CD4-positive, alpha-beta T cell treated with Interleukin-17A for 1 hour (primary cell): ENCODE measurements at places on chromosomes 6 and 20.

DNA sequence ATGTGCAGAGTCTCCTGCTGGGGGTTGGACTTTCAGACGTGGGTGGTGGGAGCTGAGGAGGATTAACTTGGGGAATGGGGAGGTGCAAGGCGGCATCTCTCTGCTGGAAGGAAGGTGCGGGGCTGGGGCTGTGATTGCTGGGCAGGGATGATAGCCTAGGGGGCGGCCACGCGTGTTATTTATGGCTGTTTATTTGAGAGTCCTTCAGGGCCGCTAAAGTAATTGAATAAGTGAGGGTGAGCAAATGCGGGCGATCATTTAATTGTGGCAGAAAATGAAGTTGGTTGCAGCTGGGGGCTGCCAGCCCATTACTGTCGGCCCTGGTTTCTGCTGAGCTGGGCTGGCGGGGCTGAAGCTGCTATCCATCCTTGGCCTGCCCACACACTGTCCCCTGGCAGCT is 7.5 kb upstream of the IP6K3 start:
- DNase-seq: no peak

GRCh38 chr6:24490948-24491347 is 1.6 kb upstream of the GPLD1 start:
- DNase-seq: no peak

- no peak for DNase-seq
These were observed 1.7 kb downstream of the SHLD1 start for GRCh38 chr20:5751856-5752255.

DNA sequence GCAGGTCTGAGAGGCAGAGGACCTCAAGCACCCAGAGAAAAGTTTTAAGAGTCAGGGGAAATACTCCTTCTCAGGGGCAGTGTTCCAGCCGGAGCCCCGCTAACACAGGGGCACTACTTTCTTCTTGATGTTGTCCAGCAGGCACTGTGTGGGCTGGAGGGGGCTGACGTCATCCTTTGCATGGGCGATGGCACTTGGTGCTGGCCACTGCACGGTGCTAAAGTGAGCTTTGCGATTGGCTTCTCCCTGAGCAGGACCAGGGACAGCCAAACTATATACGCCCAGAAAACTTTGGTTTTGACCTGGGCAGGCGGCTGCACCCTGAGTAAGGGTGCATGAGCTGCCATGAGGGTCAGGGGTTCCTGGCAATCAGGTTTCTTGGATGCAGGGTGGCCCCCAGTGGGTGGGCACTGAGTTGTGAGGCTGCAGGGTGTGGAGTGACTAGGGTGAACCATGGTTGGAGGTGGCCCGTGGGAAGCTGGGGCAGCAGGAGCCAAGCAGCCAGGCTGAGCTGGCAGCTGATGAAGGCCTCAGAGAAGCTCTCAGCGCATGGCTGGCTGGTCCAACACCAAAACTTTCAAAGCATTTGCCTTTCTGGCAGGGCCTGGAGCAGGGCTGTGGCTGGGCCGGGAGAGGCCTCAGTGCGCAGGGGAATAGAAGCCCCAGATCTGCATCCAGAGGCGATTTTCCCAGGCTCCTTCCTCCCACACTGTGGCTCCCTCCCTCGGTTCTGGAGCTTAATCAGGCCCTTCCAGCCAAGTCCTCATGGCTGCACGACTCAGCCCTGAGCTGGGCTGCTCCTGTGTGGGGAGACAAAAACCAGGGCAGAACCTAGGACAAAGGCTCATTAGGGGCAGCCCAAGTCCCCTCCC is 18.3 kb downstream of the MRPS18A start:
- no peak for DNase-seq

DNA sequence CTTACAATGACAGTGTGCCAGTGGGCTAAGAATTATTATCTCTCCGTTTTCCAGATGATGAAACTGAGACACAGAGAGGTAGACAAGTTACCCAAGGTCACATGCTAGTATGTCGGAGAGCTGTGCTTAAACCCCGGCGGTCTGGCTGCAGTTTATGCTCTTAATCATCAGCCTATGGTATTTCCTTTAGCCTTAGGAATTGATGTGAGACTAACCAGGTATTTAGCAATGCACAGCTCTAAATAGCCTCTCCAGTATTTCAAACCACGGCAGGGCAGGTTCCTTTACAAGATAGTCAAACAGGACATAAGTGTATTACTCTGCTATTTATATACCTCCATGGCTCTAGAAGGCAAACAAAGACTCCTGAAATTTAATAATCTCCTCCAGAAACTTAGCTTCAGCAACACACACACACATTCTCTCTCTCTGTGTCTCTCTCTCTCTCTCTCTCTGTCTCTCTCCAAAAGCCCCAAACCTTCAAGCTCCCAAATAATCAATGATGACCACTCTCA is 142.0 kb upstream of the ZNF217 start:
- DNase-seq: no peak

DNA sequence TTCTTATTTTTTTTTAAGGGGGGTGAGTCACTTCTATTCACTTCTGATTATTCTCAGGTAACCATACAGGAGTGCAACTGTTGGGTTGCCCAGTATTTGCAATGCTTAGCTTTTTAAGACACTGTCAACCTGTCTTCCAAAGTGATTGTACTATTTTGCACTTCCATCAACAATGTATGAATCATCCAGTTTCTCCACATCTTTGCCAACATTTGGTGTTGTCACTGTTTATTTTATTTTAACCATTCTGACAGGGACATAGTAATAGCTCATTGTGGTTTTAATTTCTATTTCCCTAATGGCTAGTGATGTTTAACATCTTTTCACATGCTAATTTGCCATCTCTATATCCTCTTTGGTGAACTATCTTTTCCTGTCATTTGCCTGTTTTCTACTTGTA is 1.4 kb upstream of the SLC13A3 start:
- DNase-seq: no peak
